Spinal cord (tissue), 10 donors: ENCODE measurements at places on chromosomes 7 and 10.
A peak's percentile ranks its signal among the peaks of the same experiment; 100 is the strongest.

DNA sequence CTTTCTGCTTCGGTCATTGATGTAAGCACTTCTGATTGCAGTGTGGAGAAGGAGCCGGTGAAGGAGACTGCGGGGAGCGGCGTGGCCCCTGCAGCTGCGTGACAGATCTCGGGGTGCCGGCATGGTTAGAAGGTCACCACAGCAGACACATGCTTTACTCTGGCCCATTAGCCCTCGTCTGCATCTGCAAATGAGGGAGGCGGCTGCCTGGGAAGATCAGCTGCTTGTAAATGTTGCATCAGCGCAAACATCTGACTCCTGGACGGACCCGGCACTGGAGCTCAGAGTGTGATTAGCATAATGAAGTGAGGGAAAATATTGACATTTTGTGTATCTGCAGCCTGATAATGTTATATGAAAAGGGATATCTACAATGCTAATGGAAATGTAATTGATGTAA lies 30.5 kb upstream of the MNX1 start:
- no peak for DNase-seq

DNA sequence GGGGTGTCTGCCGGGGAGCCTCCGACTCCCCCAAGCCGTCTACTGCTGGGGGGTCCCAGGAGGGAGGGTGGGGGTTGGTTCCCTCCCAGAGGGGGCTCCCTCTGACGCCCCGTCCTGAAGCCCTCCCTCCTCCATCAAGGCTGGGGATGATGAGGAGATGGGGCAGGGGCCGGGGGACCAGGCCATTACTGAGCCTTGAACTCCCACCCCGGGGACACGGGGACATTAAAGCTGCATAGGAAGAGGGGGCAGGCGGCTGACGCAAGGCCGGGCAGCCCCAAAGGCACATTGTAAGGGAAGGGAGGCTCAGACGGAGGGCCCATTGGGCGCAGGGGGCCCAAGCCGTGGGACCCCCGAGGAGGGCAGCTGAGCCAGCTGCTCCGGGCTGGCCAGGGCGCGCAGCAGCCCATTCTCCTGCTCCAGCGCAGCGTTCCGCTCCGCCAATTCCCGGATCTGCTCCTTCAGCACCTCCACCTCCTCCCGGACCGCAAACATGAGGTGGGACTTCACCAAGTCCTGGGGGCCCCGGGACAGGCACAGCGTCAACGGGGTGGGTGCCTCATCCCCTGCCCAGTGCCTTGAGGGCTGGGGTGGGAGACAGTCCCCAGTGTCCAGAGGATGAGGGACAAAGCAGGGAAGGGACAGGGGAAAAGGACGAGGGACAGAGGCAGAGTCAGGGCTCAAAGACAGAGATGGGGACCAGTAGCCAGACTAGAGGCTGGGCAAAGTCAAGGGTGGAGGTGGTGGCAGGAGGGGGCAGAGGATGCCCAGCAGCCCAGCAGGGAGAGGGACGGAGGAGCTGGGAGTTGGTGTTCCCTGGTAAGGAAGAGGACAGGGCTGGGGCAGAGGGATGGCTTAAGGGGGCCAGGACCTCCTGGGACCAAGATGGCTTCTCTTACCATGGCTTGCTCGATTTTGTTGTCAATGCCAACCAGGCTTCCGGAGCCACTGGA lies 2.9 kb upstream of the SPACDR start:
- DNase-seq, result no peak

GRCh38 chr10:69901628-69902505 lies 100.2 kb downstream of the COL13A1 start:
- DNase-seq, result no peak

DNA sequence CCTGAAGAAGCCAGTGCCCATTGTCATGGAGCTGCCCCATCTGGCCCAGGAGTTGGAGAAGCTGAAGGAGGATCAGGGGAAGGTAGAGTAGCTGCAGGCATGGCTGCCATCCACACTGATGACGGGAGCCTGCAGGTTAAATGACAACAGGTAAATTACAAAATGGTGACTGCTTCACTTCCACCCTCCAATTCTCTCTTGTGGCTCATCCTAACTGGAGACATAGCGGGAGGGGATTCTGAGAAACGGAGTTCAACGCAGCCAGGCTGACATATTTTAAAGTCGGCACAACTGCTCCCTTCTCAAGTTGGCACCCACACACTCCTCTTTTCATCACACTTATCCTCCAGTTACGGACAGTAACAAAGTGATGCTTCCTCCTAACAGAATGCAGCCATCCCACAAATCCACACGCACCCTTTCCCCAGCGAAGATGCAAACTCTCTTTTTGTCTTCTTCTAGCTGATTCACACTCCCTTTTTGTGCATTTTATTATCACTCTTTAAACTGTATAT lies 103.0 kb downstream of the SLC37A3 start:
- no peak for DNase-seq

DNA sequence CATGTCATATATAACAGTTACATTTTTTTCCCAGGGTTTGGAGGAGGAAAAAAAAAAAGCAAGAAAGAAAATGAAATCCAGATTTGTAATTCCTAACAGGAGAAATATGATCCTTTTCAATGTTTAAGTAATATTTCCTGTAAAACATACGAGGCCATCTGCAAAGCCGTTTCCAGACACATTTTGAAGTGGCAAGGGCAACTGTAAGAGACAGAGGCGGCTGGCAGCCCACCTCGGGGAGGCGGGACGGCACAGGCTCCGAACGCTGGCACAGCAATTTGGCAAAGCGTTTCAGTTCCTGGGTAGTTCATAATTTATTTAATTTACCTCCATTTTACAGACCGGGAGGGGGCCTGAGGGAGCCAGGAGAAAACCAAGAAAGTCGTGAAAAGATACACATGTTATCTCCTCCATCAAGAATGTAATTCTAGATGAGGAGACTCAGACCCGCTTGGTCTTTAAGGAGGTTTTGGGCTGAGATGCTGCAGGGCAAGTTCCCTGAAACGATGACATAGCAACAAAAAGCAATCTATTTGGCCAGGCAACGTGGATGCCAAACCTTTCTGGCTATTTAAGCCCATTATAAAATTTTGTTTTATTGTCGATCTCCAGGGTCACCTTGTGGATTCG lies 448.5 kb upstream of the MKI67 start:
- no peak for DNase-seq

DNA sequence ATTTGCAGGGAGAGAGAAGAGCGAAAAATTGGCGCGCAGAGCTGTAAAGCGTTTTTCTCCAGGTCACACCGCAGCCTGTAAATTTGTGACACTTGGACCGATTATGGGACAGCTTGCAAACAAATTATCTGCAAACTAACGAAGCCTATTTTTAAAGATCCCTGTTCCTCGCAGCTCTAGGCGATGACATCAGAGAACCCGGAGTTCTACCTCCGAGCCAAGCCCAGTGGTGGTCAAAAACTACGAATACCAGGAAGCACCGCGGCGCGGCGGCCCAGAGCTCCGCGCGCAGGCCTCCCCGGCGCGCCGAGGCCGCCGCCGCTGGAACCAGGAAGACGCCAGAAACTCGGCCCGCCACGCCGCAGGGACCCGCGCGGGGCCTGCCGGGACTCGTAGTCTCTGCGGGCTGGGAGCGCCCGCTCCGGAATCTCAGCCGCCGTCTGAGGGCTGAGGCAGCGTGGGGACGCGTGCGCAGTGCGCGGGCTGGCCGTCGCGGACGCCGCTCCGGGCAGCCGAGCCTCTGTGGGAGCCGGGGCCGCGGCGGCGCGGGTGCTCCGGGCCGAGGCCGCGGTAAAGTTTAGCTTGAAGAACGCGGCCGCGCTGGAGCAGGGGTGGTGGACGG lies at the start of gene PLEKHA1:
Gene PLEKHA1, plus strand, starts transcription at position 472 of the 622 bp plus-strand sequence. CDS start 18,493 bp downstream, outside the sequence.
- peak; percentile 89 for DNase-seq

GRCh38 chr7:44136731-44137130 lies 4.4 kb downstream of the MYL7 start:
- DNase-seq, result no peak

DNA sequence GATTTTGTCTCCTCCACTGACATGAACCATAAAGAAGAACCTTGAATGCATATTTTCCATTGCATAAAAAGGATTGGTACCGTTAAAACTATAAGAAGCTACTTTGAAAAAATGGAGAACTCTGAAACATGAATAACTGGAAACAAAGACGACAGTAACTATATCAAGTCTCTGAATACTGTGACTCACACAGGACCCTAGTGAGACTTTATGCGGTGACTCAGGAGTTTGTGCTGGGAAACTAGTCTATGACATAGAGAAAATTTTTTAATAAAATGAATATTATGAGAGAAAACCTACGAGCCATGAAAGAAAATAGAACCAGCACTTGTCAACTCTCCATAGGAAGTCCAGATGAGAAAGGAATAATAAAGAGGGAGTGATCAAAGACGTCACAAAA lies 339.9 kb upstream of the ADARB2 start:
- DNase-seq, result no peak

DNA sequence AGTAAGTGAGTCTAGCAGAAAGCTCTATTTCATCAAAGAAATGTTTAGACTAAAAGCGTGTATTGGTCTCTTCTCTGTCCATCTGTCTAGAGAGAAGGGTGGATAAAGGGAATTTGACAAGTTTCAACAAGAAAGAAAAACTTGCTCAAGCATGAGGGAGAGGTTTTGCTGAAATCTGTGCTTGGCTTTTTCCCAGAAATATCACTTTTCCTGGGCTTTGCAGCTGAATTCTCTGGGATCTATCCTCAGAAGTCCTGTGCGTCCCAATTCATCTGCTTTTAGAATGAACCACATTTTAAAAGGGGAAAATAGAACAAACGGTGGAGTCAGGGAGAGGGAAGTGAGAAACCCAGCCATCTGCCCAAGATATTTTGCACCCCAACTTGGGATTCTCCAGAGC lies 59.6 kb upstream of the CELF2 start:
- no peak for DNase-seq

GRCh38 chr7:25263337-25263736 lies 35.1 kb upstream of the NPVF start:
- DNase-seq, result no peak

GRCh38 chr10:82813856-82814255 lies 938.9 kb downstream of the NRG3 start:
- DNase-seq, result no peak

DNA sequence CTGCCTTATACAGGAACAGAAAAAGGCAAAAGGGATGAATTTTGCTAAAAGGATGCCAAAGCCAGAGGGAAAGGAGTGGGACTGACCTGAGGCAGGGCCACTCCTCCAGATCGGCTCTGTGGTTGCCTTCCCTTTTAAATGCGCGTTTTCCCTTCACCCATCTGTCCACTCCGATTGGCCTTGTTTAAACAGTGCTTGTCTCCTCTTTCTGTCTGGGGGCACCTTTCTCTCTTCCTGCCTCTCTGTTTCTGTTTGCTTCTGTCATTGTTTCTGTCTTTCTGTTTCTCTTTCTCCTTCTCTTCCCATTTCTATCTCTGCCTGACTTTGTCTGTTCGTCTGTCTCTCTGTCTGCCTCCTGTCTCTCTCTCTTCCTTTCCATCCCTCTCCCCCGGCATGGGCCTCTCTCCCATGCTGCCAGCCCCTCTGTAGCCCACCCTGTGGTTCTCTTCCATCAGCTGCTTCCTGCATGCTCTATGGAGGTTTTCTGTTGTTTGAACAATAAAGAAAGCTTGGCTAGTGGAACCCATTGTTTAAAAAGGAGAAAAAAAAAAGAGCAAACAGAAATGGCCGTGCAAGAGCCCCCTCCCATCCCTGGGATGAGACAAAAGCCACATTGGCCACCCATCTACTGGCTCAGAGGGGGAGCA lies 29.5 kb upstream of the HSPB1 start:
- DNase-seq, result no peak

DNA sequence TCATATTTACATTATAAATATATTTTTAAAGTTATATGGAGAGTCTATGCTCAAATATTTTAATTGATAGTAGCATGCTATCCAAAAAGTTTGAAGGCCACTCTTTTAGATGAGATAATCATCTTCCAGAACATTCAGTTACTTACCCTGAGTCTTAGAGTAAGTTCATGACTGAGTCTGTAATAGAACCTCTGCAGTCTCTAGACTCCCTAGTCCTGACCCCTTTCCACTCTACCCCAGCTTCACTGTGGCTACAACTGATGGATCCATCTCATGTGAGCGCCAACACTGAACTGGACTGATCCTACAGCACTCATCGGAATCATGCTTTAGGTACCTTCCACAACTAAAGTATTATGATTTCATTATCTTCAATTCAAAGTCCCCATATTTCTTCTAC lies 10.1 kb downstream of the HACD1 start:
- no peak for DNase-seq

- DNase-seq, result peak; percentile 59
Observed at GRCh38 chr7:55187701-55188491, 169.1 kb downstream of the EGFR start.

DNA sequence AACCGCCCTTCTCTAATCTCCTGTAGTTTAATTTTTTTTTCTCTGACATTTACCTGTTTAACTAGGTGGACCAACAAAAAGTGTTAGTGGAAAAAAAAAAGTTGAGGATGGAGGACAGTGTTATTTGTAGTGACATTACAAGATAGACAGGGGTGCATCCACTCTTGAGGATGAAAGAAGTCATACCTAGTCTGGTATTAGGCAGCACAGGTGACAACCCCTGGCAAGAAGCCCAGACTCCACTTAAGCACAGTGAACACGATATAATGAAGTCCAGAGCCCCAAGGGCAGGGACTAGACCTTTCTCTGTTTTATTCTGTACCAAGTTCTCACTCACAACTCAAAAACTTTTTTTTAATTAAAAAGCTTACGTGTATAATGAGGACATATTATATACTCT lies 268.4 kb downstream of the GPR37 start:
- DNase-seq, result no peak

DNA sequence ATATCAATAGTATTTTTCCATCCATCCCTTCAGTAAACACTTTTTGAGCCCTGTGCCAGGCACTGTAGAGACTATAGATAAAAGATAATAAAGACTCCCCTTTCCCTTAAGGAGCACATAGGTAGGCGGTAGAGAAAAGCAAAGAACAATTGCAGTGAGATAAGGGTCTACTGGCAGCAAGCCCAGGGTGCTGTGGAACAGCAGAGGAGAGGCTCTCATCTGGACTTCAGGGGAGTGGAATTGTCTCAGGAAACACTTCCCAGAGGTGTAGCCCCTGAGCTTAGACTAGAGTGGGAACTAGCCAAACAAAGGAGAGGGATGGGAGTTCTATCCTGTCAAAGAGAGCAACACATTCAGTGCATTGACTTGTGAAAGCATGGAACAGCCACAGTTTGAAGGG lies 102.0 kb downstream of the NRF1 start:
- no peak for DNase-seq

DNA sequence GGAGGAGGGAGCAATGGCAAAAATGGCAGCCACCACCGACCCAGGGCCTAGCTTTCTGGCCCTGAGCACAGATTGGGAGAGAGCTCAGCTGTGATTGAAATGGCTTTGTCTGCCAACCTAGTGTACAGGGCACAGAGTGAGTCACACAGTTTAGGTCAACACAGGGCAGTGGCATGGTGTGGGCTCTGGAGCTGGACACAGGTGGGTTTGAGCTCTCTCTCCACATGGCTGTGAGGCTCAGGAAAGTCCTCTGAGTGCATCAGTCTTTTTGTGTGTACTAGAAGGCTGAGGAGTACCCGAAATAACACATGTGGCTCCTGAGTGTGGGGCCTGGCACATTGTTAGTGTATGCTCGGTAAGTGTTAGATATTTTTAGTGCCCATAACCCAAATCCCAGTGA lies 60.2 kb upstream of the LOXL4 start:
- no peak for DNase-seq

GRCh38 chr10:125001313-125002046 lies 59.6 kb downstream of the ZRANB1 start:
- DNase-seq, result no peak
